ENCODE measurements at places on chromosomes 16 and 17.

GRCh38 chr17:18038149-18038850, 668 bp downstream of the ATPAF2 start:
- no peak for DNase-seq

- no peak for DNase-seq
Measured at GRCh38 chr17:44972953-44973352, 4.8 kb upstream of the C1QL1 start.

GRCh38 chr17:75511610-75512575, 3.4 kb downstream of the CASKIN2 start:
- DNase-seq: no peak

GRCh38 chr16:65279576-65279975, 157.7 kb upstream of the CDH11 start:
- DNase-seq: no peak

DNA sequence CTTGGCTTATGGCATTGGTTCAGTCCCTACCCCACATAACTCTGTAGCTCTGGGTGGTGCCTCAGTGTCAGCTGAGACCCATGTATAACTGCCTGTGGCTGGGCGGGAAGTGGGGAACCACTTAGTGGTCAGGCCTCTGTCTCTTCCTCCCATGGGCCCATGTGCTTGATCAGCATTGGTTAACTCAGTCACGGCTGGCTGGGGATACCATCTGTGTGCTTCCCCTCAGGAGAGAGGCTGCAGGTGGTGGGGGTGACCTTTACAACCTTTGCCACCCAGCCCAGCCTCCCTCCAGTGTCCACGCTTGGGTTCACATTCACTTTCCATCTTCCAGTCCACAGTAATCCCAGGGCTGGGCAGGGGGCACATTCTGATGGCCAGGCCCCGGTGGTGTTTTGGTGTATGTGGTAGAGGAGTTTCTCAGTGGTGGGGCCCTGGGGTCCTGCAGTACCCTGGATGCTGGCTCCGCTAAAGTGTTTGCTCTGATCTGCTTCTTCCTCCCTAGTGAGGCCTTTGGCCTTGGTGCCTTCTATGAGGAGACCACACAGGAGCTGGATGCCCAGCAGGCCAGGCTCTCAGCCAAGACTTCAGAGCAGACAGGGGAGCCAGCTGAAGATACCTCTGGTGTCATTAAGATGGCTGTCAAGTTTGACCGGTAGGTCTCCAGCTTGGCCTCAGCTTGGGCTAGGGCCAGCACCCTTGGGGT, 10.2 kb upstream of the NFATC3 start:
- peak; percentile 29 for DNase-seq

DNA sequence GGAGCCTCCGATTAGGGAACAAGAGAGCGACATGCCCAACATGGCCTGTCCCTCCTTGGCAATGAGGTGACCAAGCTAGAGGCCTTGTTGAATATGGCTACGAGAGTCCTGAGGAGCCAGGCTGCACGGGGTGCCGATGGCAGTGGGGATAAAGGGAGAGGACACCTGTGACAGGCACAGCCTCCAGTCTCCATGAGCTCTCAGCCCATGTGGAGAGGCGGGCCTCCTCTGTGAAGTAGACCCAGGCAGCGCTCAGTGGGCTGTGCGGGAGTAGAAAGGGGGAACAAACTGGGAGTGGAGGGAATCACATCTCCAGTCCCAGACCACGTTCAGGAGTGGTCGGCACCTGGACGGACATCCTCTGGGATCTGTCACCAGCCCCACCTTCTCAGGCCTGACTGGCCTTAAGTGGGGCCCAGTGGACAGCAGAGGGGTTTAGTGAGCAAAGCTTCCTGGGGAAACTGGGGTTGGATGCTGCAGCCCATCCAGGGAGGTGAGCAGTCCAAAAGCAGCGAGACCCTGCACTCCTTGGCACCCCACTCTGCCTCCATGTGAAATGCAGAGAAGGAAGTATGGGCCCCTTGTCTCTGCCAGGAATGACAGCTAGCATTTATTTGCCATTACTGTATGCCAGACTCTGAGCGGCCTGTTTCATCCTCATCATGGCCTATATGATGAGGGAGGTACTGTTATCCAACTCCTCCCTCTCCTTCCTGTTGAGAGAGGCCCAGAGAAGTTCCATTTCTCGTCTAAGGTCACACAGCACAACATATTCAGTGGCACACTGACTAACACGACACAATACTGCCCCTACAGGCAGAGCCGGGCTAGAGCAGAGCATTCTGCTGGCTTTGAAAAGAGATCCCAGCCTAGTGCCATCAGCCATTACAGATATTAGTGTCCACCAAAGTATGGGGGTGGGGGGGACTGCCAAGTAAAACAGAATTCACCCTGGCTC, 4.5 kb upstream of the TMEM92 start:
- DNase-seq: no peak

DNA sequence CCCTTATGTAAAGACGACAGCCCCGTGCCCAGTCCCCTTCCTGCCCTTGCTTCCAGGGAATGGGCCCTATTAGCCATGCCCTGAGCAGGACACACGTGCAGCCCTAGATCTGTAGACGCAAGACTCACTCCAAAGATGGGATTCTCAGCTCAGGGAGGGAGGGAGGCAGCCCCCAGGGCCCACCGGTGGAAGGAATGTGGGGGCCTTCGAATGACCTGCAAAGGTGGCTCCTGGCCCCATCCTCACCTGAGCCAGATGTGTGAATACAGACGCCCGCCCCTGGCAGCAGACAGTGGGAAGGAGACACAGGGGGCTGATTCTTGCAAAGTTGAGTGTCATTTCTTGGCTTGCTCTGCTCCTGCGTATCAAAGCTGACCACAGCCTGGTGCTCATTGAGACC, 47.8 kb downstream of the LITAF start:
- no peak for DNase-seq

DNA sequence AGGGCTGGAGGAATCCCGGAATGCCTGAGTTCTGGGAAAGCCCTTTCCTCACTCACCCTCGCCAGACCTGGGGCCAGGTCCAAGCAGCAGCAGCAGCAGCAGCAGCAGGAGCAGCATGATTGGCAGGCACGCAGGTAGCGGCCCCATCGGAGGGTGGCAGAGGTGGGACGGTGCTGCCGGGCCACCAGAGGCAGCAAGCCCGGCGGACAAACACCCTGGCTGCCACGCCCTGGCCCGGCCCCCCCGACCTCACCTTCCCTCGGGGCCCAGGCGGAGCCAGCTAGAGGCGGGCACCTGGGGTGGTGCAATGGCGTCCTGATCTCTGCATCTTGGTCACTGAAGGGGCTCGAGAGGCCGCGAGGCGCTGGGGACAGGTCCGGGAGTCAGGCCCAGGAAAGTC, 122.4 kb downstream of the LAT start:
- no peak for DNase-seq

GRCh38 chr16:47640661-47641060, 179.5 kb downstream of the PHKB start:
- DNase-seq: no peak

DNA sequence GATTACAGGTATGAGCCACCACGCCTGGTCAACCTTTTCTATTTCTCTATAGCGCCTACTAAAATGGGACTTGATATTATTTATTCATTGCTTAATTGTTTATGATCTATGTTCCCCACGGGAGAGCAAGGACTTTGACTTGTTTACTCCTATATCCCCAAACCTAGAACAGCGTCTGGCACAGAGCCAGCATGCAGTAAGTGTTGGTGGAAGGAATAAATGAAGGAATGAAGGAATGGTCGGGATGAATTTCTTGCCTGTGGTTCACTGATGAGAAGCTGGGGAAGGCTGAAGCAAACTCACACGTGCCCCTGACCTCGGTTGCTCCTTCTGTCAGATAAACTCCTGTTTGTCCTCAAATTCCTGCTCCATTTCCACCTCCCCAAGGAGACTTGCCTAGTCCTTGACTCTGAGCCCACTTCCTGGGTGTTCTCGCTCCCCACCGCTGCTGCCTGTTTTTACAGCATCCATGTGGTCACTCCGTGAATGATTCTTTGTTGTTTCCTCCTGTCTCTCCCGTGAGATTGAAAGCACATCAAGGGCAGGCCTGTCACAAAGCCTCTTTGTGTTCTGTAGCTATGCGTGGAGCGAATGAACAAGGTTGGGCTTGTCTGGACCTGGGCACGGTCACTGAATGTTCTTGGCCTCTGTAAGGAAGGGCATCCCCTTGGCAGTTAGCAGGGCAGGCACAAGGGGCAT, 17.3 kb downstream of the C17orf100 start:
- DNase-seq: no peak

GRCh38 chr16:12252616-12253015, 276.1 kb downstream of the SNX29 start:
- DNase-seq: no peak

DNA sequence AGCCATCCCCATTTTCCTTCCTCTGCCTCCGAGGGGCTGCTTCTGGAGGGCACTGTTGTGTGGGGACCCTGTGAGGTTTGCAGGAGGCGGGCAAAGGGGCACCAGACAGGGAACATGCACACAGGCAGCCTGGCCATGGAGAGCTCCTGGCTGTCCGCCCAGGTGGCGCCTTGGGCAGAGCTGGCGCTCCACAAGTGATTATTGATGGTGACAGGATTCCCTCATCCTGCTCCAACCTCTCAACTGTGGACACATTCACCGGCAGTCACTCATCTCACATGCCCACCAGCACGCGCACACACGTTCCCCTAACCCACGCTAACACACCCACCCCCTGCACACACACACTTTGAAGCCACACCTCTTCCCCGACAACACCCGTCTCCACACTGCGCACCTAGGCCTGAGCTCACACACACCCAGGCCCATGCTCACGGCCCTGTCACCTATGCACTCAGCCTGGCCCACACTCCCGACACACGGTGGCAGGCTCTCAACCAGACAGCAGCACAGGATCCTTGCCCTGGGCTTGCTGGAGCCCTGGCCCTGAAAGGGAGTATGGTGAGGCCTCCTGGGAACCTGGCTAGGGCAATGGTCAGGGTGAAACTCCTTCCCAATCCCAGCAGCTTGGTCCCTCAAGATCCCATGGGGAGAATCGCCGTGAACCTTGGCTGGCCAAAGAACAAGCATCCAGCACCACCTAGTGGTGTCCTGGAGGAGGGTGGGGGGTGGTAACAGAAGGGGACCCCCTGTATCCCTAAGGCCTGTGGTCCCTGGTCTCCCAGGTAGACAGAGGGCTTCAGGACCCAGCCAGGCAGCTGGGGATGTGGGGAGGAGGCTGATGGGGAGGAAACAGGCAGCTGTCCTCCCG, 3.6 kb downstream of the PNMT start:
- DNase-seq: no peak

GRCh38 chr17:69574257-69575197, 160.0 kb downstream of the MAP2K6 start:
- no peak for DNase-seq

- no peak for DNase-seq
Measured at GRCh38 chr17:19023209-19023999, 18.8 kb upstream of the FAM83G start.

DNA sequence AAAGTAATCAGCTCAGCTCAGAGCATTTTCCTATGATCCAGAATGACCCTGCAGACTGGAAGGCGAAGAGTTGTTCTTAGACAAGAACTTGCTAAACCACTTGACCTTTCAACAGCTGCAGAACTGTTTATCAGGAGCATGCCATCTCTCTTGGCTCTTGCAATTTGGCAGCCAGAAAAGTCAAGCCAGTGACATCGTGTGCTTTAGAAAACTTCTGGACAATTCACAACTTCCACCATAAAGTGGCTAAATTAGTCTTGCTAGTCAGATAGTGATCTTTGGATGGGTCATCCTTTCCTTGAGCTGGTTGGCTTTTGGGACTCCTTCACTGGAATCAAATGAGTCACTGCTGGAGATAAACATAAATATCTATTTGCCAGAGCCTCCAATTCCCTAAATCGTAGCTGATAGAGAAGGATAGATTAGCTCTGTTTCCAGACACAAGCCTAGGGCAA, 146.5 kb downstream of the MAP2K6 start:
- DNase-seq: no peak

DNA sequence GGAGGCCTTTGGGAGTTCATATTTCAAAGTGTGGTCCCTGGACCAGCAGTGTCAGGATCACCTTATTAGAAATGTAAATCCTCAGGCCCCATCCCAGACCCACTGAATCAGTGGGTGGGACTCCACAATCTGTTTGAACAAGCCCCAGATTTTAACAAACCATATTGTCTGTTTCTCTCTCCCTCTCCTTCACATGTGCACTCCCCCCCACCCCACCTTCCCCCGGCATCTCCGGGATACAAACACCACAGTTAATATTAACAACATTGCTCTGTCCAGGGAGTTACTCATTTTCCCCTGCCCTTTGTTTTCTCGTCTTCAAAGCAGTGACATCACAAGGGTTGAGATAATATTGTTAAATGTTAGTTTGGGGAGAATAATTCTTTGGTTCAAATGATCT, 127.3 kb downstream of the KATNIP start:
- DNase-seq: no peak

GRCh38 chr16:75304521-75305363, 53.3 kb upstream of the BCAR1 start:
- no peak for DNase-seq

- no peak for DNase-seq
Measured at GRCh38 chr17:28792877-28793661, 49.3 kb downstream of the TRAF4 start.

- no peak for DNase-seq
Measured at GRCh38 chr17:74713171-74713755, 540 bp upstream of the CD300LF start.

- no peak for DNase-seq
Measured at GRCh38 chr17:82978765-82979349, 100.6 kb upstream of the METRNL start.

GRCh38 chr17:78637643-78638420, 60.6 kb upstream of the DNAH17 start:
- no peak for DNase-seq

- DNase-seq: no peak
Measured at GRCh38 chr17:43599835-43600234, 53.7 kb upstream of the ETV4 start.

- no peak for DNase-seq
Measured at GRCh38 chr16:13436641-13437412, 483.1 kb upstream of the ERCC4 start.

DNA sequence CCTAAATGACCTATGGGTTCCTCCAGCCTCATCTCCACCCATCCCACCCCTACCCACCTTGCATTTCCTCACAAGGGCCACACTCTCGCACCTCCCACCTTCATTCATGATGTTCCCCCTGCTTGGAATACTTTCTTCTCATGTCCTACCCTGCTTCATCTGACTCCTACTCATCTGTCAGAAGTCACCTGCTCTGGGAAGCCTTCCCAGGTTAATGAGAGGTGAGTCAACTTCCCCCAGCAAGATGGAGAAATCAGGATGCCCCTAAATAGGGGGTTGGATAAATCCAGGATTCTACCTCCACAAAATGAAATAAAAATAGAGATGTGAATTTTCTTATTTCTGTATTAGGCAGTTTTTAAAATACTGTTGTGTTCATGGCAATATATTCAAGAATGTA, 51.0 kb upstream of the WSB1 start:
- DNase-seq: no peak

- DNase-seq: no peak
Measured at GRCh38 chr16:8924214-8924613, 39.5 kb downstream of the USP7 start.
